ENCODE measurements at places on chromosomes 4 and X. TPM values are rescaled to one million over a fixed set of nuclear protein-coding genes. Genes with fewer than 3 reads are reported as not detected.

DNA sequence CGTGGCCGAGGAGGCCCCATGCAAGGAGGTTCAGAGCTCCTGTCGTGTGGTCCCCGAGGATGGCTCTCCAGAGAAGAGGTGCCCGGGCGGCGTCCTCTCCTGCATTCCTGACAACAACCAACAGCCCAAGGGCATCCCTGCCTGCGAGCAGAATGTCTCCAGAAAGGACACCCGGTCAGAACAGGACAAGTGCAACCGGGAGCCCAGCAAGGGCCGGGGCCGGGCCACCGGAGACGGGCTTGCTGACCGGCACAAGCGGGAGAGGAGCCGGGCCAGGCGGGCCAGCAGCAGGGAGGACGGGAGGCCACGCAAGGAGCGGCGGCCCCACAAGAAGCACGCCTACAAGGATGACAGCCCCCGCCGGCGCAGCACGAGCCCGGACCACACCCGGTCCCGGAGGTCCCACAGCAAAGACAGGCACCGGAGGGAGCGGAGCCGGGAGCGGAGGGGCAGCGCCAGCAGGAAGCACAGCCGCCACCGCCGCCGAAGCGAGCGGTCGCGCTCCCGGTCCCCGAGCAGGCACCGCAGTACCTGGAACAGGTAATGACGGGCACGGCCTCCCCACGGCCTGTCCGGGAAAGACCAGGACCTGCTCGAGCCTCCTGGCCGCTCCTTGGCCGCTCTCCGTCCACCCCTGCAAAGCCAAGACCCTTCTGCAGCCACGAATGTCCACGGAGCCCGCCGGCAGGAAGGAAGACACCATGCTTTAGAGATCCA is 9.8 kb downstream of the AKAP17A start:
- peak; percentile 60 for DNase-seq

GRCh38 chr4:79247695-79248394 is 78.0 kb downstream of the NAA11 start:
- DNase-seq: peak; percentile 13

GRCh38 chr4:128793859-128794672 is 15.4 kb upstream of the JADE1 start:
- peak; percentile 52 for DNase-seq

- no peak for DNase-seq
Measured at GRCh38 chr4:153440475-153440874, 25.7 kb upstream of the TMEM131L start.

- DNase-seq: no peak
Measured at GRCh38 chrX:7689791-7690412, 153.1 kb upstream of the VCX start.

DNA sequence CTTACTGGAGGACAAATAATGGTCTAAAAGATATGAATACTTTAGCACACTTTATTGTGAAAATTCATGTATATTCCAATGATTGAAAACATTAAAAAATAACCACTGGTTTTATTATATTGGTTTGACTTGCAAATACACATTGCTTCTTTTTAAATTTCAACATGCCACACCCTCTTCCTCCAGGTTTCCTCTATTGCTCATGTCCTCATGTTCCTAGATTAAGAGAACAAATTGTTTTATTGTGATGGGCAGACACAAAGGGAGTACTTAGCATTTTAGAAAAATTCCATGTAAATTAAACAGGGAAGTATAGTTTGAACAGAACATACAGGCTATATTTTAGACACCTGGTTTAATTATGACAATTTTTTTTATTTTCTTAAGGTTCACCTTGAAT is 230.6 kb upstream of the GPRIN3 start:
- no peak for DNase-seq

- no peak for DNase-seq
Measured at GRCh38 chr4:11564021-11564420, 135.3 kb upstream of the HS3ST1 start.

DNA sequence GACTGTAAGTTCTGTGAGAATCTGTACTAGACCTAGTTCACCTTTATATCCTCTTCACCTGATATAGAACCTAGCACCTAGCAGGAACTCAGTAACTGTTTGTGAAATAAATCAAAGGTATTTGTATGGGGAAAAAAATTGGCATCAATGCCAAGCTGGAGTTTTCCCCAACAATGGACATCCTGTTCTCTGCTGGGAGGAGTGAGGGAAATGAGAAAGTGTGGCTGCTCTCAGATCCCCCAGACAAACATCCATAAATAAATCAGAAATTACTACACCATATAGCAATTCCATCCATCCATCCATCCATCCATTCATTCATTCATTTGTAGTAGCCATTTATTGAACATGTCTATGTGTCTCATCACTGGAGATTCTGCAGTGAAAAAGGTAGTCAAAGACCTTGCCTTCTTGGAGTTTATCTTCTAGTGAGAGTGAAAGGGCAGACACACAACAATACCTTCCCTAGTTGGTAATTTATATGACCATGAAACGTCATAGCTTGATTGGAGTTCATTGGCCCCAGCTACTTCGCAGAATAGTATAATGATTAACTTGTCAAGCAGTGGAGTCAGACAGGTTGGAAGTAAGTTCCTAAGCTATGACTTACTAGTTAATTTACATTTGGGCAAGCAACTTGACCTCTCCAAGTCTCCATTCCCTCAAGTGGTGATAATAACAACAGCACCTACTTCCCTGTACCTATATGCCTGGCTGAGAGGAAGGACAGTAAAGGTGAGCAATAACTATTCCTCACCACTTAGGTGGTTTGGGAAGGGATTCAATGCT is 98.7 kb upstream of the KIT start:
- no peak for DNase-seq

DNA sequence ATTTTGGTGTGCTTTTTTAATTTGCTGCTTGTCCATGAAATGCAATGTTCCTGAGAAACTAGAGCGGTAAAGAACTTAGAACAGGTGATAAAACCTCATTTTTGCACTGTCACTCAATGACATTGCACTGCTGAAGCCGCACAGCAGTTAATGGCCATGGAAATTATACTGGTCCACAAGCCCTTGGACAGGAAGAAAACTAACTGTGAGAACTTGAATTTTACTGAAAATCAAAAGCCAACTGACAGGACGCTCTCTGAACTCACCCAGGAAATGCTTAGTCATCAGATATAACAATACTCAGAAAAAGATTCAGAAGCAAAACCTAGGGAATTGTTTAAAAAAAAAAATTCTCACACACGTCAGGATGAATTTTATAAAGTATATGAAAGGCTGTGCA is 246.4 kb upstream of the SLC7A11 start:
- no peak for DNase-seq

GRCh38 chrX:3485727-3486126 is 139.3 kb upstream of the MXRA5 start:
- DNase-seq: no peak

GRCh38 chr4:38785901-38786402 is 3.2 kb upstream of the TLR10 start:
- no peak for DNase-seq

DNA sequence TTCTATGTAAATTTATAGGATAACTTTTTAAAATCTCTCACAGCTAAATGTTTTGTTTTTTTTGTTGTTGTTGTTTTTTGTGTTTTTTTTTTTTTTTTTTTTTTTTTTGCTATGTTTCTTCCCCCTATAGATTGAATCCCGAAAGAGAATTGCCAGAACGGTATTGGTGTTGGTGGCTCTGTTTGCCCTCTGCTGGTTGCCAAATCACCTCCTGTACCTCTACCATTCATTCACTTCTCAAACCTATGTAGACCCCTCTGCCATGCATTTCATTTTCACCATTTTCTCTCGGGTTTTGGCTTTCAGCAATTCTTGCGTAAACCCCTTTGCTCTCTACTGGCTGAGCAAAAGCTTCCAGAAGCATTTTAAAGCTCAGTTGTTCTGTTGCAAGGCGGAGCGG is 4.1 kb downstream of the BRS3 start:
- DNase-seq: no peak

GRCh38 chrX:76802708-76803107 is 375.2 kb downstream of the MAGEE1 start:
- no peak for DNase-seq

- no peak for DNase-seq
Measured at GRCh38 chrX:115564243-115564642, 3.3 kb downstream of the PLS3 start.

DNA sequence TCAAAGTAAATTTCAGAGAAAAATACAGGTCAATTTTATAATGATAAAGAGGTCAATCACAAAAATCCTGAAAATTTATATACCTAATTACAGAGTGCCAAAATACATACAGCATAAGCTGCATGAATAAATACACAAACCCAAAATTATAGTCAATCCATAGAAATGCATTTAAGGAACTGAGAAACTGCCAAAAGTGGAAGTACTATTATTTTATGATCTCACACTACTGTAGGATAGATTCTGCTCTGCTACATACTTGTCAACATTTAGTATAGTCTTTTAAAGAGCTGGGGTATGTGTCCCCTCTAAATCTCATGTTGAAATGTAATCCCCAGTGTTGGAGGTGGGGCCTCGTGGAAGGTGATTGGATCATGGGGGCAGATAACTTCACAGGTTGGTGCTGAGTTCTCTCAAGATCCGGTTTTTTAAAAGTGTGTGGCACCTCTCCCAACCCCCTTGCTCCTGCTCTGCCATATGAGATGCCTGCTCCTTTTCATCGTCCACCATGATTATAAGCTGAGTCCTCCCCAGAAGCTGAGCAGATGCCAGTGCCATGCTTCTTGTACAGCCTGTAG is 31.8 kb downstream of the CHIC2 start:
- no peak for DNase-seq

DNA sequence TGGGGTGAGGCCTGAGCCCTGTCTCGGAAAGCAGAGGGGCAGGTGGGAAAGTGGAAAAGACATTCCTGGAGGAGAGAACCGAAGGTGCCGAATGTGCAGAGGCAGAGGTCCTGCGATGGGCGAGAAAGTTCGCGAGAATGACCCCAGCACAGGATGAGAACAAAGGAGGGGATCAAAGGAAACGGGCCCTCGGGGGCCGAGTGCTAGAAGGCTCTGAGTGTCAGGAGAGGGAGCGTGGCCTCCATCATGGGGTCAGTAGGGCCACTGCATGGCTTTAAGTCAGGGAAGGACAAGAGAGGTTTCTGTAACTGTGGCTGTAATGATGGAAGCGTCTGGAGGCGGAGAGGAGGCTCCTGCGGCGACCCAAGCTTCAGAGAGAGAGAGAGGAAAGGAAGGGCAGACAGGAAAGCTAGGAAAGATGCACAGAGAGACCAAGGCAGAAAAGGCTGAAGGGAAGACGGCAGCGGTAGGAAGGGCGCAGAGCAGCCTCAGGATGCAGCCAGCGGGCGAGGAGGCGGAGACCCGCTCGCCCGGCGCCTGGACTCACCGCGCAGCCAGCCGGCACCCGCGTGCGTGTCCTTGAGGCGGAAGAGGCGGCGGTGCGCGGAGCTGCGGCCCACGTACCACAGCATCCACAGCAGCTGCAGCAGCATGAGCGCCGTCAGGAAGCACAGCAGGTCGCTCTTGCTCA is 669 bp downstream of the OTOP1 start:
- peak; percentile 69 for DNase-seq

DNA sequence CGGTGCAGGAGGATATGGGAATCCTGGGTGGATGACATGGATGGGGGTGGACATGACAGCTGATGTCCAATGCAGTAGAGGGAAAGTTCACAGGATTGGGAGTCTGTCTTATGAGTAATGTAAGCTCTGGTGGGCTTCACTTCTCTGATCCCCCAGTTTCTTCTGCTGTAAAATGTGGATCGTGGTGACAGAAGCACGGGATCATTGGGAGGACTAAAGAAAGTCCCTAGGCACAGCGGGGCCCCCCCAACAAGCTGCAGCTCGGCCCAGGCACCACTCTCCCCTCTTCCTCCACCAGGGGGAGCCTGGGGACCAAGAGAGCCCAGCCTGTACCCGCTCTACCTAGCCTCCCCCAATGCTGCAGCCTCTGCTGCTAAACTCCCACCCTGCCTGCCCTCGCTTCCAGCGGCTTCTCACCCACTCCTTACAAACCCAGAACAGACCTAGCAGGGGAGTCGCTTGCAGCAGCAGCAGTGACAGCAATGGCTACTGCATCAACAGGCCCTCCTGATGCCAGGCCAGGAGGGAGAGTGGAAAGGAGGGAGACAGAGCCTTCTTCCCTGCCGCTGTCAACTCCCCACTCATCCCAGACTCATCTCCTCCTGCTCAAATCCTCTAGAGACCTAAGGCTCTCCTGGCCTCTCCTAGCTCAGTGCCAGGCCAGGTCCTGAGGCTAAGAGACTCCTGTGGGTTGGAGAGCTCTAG is 36.1 kb upstream of the IQSEC2 start:
- DNase-seq: peak; percentile 96

DNA sequence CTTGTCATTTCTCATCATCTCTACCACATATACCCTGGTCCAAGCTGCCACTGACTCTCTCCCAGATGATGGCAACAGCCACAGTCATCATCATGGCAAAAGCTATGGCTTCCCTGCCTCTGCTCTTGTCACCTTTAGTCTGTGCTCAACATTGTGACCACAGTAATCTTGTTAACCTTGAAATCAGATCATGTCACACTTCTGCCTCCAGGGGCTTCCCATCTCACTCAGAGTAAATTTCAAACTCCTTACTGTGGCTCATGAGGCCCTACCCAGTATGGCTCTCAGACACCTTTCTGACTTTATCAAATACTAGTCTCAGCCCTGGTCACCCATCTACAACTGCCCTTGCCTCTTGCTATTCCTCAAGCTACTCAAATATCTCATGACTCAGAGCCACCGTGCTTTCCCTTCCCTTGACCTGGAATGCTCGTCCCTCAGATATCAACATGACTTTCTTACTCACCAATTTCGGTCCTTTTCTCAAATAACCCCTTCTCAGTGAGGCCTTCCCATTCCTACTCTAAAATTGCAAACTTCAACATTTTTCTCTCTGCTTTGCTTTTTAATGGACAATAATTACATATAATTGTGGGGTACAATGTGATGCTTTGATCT is 41.1 kb upstream of the STIM2 start:
- DNase-seq: no peak

GRCh38 chr4:7716010-7716721 is 223.5 kb downstream of the AFAP1 start:
- DNase-seq: no peak

- DNase-seq: no peak
Measured at GRCh38 chr4:185638093-185638492, 102.8 kb upstream of the PDLIM3 start.

GRCh38 chr4:82810176-82810575 is 11.6 kb upstream of the SCD5 start:
- no peak for DNase-seq

Gene PRR32
- not detected for total RNA-seq

Gene HS3ST1
- total RNA-seq: under 0.01 TPM

Gene SSX4
- not detected for total RNA-seq

Gene CXCL3
- total RNA-seq: not detected

Gene TRIM75
- not detected for total RNA-seq

Gene ADH7
- total RNA-seq: not detected

Gene FRMD7
- 1.5 TPM for total RNA-seq

Gene GAGE1
- total RNA-seq: not detected

Gene GDPD2
- total RNA-seq: not detected

Gene SPANXA2
- total RNA-seq: 0.29 TPM

Data from osteoblast (primary cell).